PC-9 (cell line): ENCODE measurements at places on chromosomes 6 and 20.
A peak's percentile ranks its signal among the peaks of the same experiment; 100 is the strongest.

GRCh38 chr6:20608356-20608755 is 74.1 kb downstream of the CDKAL1 start:
- H3K27ac ChIP-seq: no peak overlapping the region
- no peak for DNase-seq
- H3K36me3 ChIP-seq: no peaks in the 10 kb centered on the region

GRCh38 chr20:2750491-2751251 is 49.8 kb downstream of the CPXM1 start:
- no peak for DNase-seq
- H3K4me1 ChIP-seq: peaks cover 7% of the 10 kb centered on the region
- H3K27ac ChIP-seq: no peak overlapping the region
- H3K27me3 ChIP-seq: peaks cover 43% of the 10 kb centered on the region
- H3K36me3 ChIP-seq: no peaks in the 10 kb centered on the region

- no peaks in the 10 kb centered on the region for H3K27me3 ChIP-seq
- peaks cover 13% of the 10 kb centered on the region for H3K4me1 ChIP-seq
- H3K4me3 ChIP-seq: no peak overlapping the region
- no peak overlapping the region for H3K27ac ChIP-seq
- no peaks in the 10 kb centered on the region for H3K36me3 ChIP-seq
Observed at GRCh38 chr6:22145823-22146677, 150.8 kb downstream of the PRL start.

DNA sequence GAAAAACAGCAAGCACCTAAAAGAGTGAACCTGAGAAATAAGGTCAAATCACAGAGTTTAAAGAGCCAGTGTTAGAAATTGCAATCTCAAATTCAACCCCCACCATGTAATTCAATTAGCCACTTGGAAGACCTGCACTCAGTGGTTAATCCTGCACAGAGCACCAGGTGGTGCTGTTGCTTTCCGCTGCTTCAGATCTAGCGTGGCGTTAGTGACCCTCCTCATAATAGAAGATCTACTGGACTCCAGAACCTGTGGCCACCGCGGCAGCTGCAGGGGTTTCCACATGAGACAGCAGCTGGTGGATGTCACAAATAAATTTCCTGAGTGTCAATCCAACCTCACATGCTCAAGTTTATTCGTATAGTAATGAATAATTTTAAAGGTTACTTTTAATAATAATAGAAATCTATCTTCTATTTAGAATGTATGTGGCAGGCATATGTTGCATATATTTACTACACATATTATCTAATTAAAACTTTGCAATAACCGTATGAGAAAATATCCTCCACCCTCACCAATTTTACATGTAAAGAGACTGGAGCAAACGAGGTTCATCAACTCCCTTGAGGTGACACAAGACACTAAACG is 84.4 kb downstream of the SYNE1 start:
- no peaks in the 10 kb centered on the region for H3K36me3 ChIP-seq
- peak; percentile 38 for DNase-seq
- no peaks in the 10 kb centered on the region for H3K27me3 ChIP-seq
- no peak overlapping the region for H3K4me3 ChIP-seq
- H3K4me1 ChIP-seq: no peaks in the 10 kb centered on the region

DNA sequence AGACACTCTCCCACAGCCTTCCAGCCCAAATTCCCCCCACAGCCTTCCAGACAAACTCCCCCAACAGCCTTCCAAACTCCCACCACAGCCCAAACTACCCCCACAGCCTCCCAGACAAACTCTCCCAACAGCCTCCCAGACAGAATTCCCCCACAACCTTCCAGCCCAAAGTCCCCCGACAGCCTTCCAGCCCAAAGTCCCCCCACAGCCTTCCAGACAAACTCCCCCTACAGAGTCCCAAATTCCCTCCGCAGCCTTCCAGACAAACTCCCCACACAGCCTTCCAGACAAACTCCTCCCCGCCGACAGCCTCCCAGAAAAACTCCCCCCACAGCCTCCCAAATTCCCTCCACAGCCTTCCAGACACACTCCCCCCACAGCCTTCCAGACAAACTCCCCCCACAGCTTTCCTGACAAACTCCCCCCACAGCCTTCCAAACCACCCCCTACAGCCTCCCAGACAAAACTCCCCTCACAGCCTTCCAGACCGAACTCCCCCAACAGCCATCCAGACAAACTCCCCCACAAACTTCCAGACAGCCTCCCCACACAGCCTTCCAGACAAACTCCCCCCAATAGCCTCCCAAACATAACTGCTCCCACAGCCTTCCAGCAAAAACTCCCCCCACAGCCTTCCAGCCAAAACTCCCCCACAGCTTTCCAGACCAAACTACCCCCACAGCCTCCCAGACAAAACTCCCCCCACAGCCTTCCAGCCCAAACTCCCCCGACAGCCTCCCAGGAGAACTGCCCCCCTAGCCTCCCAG is 38.0 kb upstream of the SYNDIG1 start:
- no peak for DNase-seq
- H3K27ac ChIP-seq: no peak overlapping the region
- no peaks in the 10 kb centered on the region for H3K4me1 ChIP-seq
- no peaks in the 10 kb centered on the region for H3K36me3 ChIP-seq

DNA sequence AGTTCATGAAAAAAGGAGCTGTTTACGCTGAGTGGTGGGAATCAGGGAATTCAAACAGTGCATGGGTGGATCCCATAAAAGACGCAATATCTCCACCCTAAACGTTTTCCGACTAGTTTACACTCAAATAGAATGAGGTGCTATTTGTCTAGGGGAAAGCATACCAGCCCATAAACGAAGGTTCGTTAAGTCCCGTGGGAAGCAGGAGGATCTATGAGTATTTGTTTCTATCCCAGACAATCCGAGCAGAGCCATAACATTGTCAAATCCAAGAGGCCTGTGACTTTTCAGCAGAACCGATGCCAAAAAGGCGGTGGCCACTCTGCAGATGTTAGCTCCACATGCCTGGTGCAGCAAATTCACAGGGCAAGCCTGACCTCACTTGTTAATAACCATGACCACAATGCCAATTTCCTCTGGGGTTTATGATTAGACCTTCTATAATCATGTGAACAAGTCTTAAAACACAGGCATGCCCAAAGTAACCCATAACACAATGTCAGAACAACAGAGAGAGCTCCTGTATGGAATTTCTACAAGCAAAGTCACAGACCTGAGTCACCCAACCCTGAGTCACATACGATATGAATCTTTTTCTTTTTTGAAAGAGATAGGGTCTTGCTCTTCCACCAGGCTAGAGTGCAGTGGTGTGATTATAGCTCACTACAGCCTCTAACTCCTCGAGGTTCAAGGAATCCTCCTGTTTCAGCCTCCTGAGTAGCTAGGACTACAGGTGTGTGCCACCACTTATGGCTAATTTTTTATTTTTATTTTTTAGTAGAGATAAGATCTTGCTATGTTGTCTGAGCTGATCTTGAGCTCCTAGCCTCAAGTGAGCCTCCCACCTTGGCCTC is 123.3 kb downstream of the KIF13A start:
- no peaks in the 10 kb centered on the region for H3K36me3 ChIP-seq
- H3K4me3 ChIP-seq: no peak overlapping the region
- peak overlapping the region; percentile 94 for H3K27ac ChIP-seq
- peaks cover 54% of the 10 kb centered on the region for H3K4me1 ChIP-seq

DNA sequence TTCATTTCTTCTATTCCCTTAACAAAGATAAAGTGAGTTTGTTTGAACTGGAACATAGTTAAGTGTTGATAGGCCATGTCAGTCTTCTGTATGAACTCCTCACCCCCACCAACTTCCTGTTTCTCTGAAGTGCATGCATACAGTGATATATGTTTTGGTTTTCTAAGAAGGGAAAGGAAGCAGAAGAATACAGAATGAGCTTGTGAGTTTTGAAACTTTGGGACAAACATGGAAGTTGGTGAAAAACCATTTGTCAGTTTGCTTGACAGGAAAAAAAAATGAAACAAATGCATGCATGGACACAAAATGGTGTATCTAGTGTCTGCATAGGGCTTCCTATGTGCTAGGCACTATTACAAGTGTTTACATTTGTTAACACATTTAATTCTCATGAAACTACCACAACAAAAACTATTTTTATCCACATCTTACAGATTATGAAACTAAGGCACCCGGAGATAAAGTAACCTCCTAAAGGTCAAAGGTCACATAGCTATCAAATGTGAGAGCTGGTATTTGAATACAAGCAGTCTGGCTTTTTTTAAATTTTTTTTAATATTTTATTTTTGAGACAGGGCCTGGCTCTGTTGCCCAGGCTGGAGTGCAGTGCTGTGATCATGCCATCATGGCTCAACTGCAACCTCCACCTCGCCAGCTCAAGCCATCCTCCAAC is 105.9 kb downstream of the ADGRB3 start:
- H3K27ac ChIP-seq: no peak overlapping the region
- H3K4me3 ChIP-seq: no peak overlapping the region
- no peaks in the 10 kb centered on the region for H3K27me3 ChIP-seq
- no peaks in the 10 kb centered on the region for H3K36me3 ChIP-seq

GRCh38 chr6:44446626-44447300 is 59.3 kb downstream of the CDC5L start:
- no peak overlapping the region for H3K4me3 ChIP-seq
- DNase-seq: no peak
- H3K27ac ChIP-seq: peak overlapping the region; percentile 36

GRCh38 chr6:149317644-149318571 is at the start of gene TAB2:
TAB2 (plus strand) TSS chr6:149317712; CDS start chr6:149369998, 52,286 bp downstream.
- H3K27ac ChIP-seq: peak within 1 kb of the TSS; percentile 75
- no peaks in the 10 kb centered on the region for H3K27me3 ChIP-seq
- DNase-seq: peak; percentile 11

DNA sequence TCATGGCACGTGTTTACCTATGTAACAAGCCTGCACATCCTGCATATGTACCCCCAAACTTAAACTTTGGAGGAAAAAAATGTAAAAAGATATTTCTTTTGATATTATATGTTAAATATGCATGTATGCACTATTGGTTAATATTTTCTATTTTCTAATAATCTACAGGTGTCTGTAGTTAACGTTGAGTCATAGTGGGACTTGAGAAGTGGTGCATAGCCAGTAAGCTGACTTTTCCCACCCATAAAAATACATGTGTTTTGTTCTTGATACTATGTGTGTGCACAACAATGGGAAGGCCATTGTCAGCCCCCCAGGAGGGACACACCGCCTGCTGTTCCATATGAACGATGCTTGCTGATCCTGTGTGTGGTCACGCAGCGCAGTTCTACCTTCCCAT is 49.1 kb downstream of the FAM120B start:
- H3K27me3 ChIP-seq: no peaks in the 10 kb centered on the region
- H3K36me3 ChIP-seq: peaks cover 6% of the 10 kb centered on the region; the same call in 1 of the 2 replicates
- no peak overlapping the region for H3K27ac ChIP-seq
- DNase-seq: no peak
- H3K4me3 ChIP-seq: no peak overlapping the region

DNA sequence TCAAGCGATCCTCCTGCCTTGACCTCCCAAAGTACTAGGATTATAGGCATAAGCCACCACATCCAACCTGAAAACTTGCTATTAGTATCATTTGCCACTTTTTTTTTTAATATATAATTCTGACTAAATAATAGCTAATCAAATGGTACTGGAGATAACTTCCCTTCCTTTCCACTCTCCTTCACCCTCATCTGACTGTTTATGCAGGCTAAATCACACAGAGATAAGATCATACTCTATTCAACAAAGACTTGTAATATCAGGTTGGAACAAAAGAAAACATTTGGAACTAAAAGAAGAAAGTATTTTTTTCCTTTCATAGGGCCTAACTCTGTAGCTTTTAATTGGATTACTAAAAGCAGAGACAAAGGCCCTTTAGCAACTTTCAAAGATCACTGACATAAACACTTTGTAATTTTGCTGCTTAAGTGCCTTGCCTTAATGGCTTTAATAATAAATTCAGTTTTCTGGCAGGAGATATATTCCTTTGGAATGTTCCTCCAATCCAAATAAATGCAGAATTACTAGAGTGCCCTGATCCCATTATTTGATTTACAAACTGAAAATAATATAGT is 198.7 kb upstream of the ASCC3 start:
- peaks cover 44% of the 10 kb centered on the region for H3K4me1 ChIP-seq
- no peaks in the 10 kb centered on the region for H3K36me3 ChIP-seq
- H3K27ac ChIP-seq: peak overlapping the region; percentile 76
- no peaks in the 10 kb centered on the region for H3K27me3 ChIP-seq

DNA sequence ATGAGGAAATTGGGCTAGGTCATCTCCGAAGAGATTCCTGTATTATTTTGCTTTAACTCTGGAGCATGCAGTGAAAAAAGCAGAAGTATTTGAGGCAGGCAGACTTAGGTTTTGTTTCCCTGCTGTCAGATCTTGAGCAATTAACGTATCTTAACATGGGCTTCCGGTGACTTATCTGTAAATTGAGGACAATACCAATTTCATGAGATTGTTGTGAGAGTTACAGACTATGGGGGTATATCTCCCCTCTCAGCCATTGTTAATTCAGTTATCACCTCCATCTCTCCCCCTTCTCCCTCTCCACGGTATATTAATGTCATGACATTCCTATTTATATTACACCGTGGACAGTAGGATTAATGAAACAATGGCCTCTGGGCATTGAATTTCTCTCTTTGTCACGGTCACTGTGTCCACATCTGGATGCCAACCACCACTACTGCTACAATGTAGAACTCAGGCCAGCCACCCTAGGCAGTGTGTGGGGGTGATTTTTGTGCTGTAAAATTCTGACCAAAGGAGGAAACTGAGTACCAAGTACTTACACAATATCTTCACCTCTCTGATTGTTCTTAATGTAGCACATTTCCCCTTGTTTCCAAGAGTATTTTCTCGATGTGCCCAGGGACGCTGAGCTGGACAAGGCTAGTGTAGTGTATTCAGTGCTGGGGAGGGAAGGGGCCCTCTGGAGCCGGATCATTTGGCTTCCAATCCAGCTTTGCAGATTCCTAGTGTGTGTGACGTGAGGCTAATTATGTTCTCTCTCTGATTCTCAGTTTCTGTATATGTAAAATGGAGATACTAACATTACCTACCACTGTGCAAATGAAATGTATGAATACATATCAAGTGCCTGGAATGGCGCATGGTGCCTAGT is 77.2 kb downstream of the GCNT2 start:
- DNase-seq: no peak
- H3K27ac ChIP-seq: no peak overlapping the region
- no peaks in the 10 kb centered on the region for H3K36me3 ChIP-seq
- H3K4me1 ChIP-seq: peaks cover 9% of the 10 kb centered on the region
- no peak overlapping the region for H3K4me3 ChIP-seq

GRCh38 chr6:15907914-15908518 is 220.9 kb upstream of the MYLIP start:
- H3K36me3 ChIP-seq: no peaks in the 10 kb centered on the region
- H3K4me3 ChIP-seq: no peak overlapping the region
- H3K4me1 ChIP-seq: no peaks in the 10 kb centered on the region
- no peak overlapping the region for H3K27ac ChIP-seq
